Effector CD8-positive, alpha-beta T cell (primary cell): ENCODE measurements at places on chromosomes 5 and 9.

- no peak for DNase-seq
Measured at GRCh38 chr9:69637817-69638200, 34.4 kb downstream of the APBA1 start.

- no peak for DNase-seq
Measured at GRCh38 chr9:30078195-30078594, 2306.2 kb upstream of the ACO1 start.

- no peak for DNase-seq
Measured at GRCh38 chr5:171893290-171893886, 107.8 kb downstream of the SMIM23 start.

- DNase-seq: no peak
Measured at GRCh38 chr9:35905051-35905781, 786 bp upstream of the HRCT1 start.

GRCh38 chr9:120941046-120941770, 14.6 kb upstream of the TRAF1 start:
- no peak for DNase-seq

DNA sequence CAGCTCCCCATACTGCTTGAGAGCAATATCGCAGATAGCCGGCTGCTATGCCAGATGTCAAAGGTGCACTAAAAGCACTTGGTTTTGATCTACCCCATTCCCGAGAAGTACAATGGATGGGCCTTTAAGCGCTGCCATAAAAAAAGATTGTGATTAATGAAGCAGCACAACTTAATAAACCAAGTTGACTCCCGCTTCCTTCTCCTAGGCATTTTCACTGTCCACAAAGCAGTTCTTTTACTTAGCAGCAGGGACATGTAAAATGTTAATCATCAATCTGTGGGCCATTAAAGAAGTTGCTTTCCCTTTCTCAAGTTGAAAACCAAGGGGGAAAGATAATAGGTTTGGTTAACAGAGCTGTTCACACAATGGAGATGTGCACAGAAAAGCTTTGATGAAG, 176.4 kb downstream of the TRPM6 start:
- DNase-seq: no peak

DNA sequence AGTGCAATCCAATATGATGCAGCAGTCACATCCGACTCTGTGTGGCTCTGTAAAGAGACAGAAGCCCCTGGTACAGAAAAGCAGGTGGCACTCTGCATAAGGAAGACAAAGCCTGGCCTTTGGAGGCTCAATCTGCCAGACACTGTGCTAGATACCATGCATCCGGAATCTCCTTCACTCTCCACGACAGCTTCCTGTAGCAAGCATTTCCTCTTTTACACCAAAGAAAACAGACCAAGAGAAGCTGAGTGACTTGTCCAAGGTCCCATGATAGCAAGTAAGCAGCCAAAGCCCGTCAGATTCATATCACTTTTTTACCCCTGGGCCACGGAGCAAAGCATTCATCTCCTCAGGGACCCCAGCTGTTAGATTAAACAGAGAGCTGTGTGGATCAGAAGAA, 64.2 kb upstream of the SMIM23 start:
- DNase-seq: no peak
